Thoracic aorta (tissue), 2 donors: ENCODE measurements at places on chromosomes 12 and 14.

DNA sequence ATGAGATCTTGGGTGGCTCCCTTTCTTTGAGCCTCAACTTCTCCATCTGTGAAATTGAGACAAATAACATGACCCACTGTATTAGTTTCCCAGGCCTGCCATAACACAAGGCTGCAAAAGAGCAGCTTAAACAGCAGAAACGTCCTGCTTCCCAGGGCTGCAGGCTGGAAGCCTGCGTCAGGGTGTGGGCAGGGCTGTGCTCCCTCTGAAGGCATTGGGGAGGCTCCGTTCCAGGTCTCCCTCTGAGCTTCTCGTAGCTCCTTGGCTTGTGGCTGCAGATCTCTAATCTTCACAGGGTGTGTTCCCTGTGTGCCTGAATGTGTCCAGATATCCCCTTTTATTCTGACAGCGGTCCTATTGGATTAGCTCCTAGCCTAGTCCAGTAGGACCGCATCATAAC, 147.1 kb downstream of the VRK1 start:
- DNase-seq, result no peak

GRCh38 chr12:6533653-6533922, 729 bp upstream of the GAPDH start:
- no peak for DNase-seq

- DNase-seq, result no peak
Measured at GRCh38 chr14:51692646-51693045, 40.9 kb downstream of the FRMD6 start.

DNA sequence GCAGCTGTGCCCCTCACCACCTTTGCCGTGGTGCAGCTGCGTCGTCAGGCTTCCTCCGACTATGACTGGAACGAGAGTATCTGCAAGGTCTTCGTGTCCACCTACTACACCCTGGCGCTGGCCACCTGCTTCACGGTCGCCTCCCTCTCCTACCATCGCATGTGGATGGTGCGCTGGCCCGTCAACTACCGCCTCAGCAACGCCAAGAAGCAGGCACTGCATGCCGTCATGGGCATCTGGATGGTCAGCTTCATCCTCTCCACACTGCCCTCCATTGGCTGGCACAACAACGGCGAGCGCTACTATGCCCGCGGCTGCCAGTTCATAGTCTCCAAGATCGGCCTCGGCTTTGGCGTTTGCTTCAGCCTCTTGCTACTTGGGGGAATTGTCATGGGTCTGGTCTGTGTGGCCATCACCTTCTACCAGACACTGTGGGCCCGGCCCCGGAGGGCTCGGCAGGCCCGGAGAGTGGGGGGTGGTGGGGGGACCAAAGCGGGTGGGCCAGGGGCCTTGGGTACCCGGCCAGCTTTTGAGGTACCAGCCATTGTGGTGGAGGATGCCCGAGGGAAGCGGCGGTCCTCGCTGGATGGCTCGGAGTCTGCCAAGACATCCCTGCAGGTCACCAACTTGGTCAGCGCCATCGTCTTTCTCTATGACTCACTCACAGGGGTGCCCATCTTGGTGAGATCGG, 2.6 kb downstream of the GPR162 start:
- DNase-seq, result no peak

GRCh38 chr14:63243646-63244045, 39.4 kb downstream of the RHOJ start:
- no peak for DNase-seq

DNA sequence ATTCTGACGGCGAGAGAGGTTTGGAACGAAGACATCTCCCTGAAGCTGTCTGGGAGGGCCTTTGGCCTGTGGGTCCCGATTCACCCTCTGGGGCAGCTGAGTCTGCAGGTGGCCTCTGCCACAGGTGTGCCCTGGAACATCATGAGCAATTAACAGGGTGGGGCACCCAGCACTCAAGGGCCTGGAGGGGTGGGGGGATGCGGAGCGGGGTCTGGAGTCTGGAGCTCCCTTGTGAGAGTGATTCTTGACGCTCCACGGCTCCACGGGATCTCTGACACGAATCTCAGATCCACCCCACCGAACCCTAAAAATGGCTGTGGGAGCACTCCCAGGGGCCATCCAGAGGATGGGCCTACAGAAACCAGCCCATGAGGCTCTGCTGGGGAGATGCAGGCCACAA, 8.3 kb downstream of the ITPK1 start:
- DNase-seq, result no peak

- DNase-seq, result no peak
Measured at GRCh38 chr12:84656705-84657104, 255.9 kb downstream of the SLC6A15 start.
